ENCODE measurements at places on chromosomes 1 and 21.

DNA sequence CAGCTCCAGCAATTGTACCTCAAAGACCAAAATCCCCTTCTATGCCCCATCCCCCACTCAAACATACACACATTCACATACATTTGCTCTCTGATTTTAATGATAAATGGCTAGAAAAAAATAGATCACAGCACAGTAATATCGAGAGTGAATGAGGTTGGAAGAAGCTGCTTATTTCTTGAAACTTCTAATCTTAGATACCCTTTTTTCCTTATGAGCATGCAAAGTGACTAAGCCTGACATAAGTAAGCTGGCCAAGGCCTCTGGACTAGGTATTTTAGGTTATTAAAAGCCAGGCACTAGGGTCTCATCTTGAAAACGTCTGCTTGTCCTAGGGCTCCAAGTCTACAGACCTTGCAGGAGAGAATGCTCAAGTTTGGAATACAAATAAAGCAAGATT, 133.6 kb downstream of the TGFBR3 start:
- DNase-seq: no peak

- DNase-seq: no peak
Measured at GRCh38 chr21:42135386-42136052, 64.4 kb downstream of the UMODL1 start.

DNA sequence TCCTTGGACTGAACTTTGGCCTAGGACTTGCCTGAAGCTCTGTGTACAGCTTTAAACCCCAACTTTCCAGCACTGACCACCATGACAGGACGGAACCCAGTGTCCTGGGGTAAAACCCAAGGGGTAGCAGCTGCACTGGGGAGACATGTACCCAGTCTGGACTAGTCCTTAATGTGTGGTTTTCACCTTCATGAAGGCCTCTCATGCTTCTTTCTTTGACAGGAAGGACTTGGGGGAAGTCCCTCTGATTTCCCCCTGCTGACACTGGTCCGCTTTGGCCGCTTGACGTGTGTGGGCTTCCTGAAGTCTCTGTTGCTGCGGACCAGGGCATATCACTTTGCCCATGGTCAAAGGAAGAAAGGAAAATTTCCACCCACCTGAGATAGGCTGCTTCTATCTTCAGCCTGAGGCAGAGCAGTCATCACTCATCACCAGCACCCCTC, 66.3 kb upstream of the PRDX6 start:
- no peak for DNase-seq

- no peak for DNase-seq
Measured at GRCh38 chr1:71572038-71572437, 491.2 kb upstream of the ZRANB2 start.

GRCh38 chr1:21909787-21910503, 27.2 kb downstream of the HSPG2 start:
- DNase-seq: no peak

GRCh38 chr1:214233856-214234634, 46.9 kb upstream of the SMYD2 start:
- DNase-seq: no peak

All from NCI-H446 (cell line).